Stimulated activated CD4-positive, alpha-beta T cell treated with anti-CD3 and anti-CD28 coated beads, Interleukin-1b, Interleukin-23, amount 100 ng/mL, for 1 hour (primary cell): ENCODE measurements at places on chromosomes 16 and 17.
A peak's percentile ranks its signal among the peaks of the same experiment; 100 is the strongest.

DNA sequence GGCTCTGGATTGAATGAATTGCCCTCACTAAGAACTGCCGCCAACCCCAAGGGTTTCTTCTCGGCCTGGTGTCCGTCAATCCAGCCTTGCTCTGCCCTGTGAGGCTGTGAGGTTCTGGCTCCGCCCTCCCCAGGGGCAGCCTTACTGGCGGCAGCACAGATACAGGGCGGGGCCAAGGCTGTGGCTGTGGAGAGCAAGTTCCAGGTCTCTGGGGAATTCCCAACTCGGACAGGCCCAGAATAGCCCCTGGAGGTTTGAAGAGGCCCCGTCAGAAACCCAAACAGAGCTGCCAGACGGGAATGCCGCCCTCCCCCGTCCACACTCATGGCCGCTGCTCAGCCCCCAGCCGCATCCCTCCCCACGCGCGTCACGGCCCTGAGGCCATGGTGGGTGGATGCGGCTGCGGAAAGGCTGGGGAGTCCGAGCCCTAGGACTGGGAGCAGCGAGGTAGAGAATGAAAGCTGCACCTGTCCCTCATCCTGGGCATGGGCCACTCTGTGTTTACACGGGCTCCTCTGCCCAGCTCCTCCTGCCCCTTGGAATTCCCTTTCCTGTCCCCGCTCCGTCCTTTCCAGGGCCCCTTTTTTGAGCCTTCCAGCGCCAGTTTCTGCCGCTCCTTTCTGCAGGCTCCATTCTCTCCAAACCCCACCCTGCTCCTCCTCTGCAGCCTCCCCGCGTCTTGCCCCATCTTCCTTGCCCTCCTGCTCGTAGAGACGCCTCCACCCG is 660 bp upstream of the PRRT2 start:
- DNase-seq = no peak

DNA sequence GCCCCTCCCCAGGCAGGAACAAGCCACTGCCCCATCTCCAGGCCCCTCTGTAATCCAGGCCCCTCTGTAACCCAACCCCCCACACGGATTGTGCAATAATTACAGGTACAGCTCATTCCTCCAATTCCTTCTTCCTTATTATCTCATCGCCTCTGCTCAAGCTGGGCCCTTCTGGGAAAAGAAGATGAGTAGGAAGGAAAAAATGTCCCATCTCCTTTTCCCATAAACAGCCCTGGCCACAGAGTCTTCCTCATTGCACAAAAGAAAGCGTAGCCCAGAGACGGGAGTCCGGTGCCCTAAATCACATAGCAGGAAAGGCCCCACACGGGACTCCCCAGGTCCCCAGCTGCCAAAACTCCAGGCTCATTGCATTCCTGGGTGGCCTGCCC is 3.6 kb upstream of the LITAFD start:
- no peak for DNase-seq

- no peak for DNase-seq
These were observed 81.7 kb upstream of the GAS7 start for GRCh38 chr17:10280068-10280467.

DNA sequence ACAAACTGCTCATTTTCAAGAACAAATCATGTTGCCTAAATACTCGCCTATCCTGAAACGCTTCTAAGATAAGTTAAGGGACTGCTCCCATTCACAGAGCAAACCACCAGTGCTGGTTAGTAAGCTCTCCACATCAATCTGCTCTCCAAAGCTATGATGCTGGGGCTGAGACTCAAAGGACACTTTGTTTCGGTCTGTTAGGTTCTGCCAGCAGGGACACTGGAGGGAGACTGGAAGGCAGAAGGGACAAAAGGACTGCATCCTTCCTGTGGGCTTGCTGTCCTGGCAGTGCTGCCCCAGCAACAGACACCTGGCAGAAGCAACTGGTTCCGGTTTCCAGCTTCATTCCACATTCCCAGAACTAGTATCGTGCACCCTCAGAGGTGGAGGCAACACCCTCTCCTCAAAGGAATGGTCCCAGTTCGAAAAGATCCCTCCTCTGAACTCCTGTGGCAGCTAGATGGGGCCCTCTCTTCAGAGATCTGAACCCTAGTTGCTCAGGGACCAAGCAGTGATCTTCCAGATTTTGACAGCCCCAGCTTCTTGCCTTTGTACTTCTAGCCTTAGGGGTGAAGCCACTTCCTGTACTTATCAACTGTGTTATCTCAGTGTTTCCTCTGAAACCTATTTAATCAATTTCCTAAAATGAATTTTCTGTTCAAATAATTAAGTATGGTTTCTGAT is 73.4 kb upstream of the GSG1L start:
- no peak for DNase-seq

GRCh38 chr17:59798111-59798510 is 90.7 kb downstream of the VMP1 start:
- DNase-seq = no peak

- DNase-seq = peak; percentile 18
These were observed 1.5 kb upstream of the NPTX1 start for GRCh38 chr17:80477647-80478478.

DNA sequence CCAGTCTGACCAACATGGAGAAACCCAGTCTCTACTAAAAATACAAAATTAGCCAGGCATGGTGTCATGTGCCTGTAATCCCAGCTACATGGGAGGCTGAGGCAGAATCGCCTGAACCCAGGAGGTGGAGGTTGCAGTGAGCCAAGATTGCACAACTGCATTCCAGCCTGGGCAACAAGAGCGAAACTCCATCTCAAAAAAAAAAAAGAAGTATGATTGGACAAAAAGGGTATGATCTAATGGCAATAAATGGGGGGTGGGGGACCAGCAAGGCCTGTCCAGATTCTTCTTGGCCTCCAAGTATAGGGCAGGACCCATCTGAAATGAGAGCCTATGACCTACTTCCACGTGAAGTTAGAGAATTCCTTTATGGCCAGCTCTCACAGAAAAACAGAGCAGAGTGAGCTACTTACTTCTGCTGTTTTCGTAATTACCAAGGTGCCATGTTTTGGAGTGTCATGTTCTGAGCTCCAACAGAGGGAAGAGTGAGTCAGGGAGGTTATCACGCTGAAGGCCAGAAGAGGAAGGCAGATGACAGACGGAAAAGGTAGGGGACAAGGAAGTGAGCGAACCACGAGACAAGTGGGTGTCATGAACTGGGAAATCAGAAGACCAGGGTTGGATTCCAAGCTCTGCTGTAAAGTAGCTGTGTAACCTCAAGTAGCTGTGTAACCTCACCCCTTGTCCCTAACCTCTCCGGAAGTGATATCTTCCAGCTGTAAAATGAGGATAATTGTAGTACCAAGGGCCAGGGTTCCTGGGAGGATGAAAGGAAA is 3.6 kb upstream of the ZMYND15 start:
- DNase-seq = no peak

DNA sequence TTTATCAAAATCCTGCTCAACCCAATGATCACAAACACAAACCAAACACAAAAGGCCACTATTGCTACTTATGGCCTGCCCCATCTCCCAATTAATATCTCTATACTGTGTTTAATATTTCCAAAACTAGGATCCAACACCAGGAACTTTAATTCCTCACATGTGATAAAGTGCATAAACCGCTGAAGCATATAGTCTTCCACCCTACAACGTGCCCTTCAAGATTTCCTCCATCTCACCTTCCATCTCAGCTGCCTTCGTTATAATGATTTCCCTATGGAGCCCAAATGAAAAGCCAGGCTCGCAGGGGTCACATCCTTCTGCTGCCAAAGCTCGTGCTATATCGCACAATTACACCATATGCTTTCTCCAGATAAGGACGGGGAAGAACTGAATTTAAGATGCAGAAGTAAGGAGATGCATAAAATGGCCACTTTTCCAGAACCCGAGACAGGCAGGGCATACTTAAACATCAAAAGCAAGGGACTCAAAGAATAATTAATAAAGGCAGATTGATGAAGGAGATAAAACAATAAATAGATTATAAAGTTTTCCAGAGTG is 1.8 kb downstream of the MYH10 start:
- DNase-seq = no peak

DNA sequence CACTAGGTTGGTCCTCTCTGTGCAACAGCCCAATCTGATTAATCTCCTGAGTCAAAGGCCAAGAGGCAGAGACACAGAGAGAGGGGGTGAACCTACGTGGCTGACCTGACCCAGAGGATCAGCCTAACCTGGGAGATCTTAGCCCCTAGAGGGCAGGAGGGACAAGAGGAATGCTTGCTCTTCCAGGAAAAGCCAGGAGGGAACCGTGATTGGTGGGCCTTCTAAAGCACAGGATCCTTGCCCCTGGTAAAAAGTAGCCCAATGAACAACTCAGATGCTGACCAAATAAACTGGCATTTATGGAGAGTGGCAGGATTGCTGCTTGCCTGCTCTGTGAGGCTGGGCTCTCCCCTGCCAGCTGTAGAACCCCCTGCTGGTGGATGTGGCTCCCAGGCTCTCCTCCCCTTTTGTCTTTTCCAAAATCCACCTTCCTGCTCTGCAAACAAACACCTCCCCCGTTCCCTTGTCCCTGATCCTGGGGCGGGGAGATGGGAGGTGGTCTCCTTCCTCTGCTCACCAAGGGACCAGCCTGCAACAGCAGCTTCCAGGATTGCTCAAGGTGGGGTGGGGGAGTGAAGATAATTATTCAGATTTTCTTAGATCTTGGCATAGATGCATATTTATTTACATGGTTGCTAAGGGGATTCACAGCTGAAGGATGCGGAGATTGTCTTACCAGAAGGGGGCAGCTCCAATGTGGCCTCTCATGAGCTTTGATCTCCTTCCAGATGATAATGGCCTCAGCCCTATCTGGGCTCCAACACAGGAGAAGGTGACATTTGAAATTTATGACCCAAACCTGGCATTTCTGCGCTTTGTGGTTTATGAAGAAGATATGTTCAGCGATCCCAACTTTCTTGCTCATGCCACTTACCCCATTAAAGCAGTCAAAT is 71.9 kb downstream of the SDR42E1 start:
- DNase-seq = no peak

- no peak for DNase-seq
These were observed 376.1 kb downstream of the SEC14L1 start for GRCh38 chr17:77516902-77517301.

DNA sequence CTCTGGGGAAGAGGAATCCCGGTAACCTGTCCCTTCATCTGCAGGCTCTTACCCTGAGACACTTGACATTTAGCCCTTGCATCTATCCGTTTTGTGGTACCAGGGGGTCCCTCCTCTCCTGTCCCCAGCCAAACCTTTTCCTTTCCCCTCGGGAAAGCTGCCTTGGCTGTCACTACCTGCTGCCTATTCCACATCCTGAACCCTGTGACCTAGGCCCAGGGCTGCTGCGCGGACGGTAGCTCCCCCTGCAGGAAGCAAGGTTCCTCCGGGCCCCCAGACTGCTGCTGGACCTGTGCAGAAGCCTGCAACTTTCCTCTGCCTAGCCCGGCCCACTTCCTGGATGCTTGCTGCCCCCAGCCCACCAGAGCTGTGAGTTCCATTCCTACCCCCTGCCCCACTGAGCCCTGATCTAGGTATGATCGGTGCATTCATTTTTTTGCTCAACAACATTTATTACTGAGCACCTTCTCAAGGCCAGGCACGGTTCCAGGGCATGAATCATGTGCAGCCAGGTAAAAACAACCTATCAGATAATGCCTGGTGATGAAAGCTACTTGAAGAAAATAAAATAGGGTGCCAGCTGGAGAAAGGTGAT is 10.5 kb upstream of the ALDOA start:
- DNase-seq = no peak

GRCh38 chr16:84714028-84714427 is 14.2 kb downstream of the USP10 start:
- no peak for DNase-seq

- no peak for DNase-seq
These were observed 75.4 kb upstream of the SDK2 start for GRCh38 chr17:73719588-73720071.

- DNase-seq = no peak
These were observed 35.9 kb downstream of the TMEM132E start for GRCh38 chr17:34615326-34615725.

DNA sequence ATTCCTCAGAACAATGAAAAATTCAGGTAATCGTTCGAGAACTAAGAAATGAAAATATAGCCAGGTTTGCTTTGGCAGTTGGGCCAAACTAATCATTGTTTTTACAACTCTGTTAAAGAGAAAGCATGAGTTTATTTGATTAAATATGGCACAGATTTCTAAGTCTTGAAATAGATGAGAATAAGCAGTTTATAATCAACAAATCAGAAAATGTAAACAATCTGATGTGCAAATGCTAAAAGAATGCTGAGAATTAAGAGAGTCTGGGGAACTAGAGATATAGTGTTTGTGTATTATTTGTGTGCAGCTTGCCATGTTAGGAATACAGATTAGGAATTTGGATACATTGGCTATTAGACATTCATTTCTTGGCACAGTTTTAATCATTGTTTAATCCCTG is 212.5 kb downstream of the TANC2 start:
- DNase-seq = no peak

DNA sequence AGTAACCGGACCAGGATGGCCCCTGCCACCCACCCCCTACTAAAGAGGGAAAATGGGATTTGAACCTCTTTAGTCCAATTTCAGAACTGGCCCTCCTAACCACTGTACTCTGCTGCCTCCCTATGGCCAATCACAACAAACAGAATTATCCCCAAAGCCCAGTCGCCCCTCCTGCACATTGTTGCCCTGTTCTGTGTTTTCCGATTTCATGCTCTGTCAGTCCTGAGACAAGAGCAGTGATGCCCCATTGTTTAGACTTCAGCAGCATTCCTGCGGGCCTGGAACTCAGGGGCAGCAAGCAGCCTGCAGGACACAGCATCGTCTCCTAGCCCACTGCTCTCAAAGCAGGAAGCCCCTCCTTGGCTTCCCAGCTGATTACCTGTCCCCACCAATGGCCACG is 20.5 kb upstream of the KLHL11 start:
- no peak for DNase-seq

- no peak for DNase-seq
These were observed 200.3 kb downstream of the MSI2 start for GRCh38 chr17:57456622-57457021.

- no peak for DNase-seq
These were observed 171.0 kb downstream of the IRX3 start for GRCh38 chr16:54115558-54115957.

DNA sequence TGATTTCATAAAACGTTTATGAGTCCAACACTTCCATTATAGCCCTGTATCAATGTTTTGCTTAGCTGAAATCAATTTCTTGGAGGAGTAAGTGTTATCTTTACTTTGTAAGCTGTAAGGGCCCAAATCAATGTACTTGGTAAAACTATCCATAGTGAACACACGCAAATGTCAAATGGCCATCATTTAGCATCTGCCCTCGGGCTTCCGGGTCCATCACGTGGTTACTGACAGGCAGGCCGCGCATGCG is 687 bp upstream of the NARF start:
- no peak for DNase-seq

DNA sequence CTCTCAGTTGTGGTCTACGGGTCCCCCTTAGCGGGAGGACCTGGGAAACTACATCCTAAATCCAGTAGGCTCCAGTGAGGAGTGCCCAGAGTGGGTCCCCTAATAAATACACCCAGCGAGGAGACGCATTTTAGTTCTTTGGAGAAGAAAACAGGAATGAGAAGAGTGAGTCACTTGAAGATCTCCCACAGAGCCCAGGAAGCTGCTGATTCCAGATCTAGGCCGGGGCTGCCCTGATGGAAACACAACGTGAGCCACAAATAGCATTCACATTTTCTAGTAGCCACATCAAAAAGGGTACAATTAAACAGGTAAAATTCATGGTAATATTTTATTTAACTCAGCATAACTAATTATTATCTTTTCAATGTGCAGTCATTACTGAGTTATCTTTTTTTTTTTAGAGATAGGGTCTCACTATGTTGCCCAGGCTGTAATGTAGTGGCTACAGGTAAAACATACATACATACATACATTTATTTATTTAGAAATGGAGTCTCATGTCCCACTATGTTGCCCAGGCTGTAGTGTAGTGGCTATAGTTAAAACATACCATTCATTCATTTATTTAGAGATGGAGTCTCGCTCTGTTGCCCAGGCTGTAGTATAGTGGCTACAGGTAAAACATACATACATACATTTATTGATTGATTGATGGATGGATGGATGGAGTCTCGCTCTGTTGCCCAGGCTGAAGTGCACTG is 21.5 kb downstream of the FBXO31 start:
- DNase-seq = no peak
